Nephron progenitor cell (in vitro differentiated cells): ENCODE measurements at places on chromosomes 3 and 15.

DNA sequence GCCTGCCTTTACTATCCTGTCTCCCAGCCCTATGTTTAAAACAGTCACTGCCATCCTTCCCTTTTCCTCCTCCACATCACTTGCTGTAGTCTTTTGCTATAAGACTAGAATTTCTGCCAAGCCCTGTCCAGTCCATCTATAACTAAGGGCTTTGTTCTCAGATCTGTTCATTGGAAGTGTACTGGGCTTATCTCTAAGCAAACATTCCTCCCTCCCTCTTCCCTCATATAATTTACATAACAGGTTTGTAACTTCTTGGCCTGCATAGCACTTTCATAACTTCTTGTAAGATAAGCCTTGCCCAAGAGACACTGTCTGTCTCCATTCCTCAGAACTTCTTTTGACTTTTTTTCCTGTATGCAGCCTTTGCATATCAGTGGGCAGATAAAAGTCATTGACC lies 16.7 kb downstream of the TPRG1 start:
- DNase-seq = no peak

GRCh38 chr3:119494597-119494996 lies 3.8 kb upstream of the TIMMDC1 start:
- no peak for DNase-seq

GRCh38 chr3:184154885-184155643 lies at the start of gene DVL3:
DVL3 (plus strand) TSS chr3:184155377; CDS start chr3:184155636, 259 bp downstream.
- peak; percentile 77 for DNase-seq

- no peak for DNase-seq
Observed at GRCh38 chr3:169356284-169356955, 307.1 kb downstream of the MECOM start.

- DNase-seq = no peak
Observed at GRCh38 chr3:155742349-155742965, 2.4 kb downstream of the PLCH1 start.

DNA sequence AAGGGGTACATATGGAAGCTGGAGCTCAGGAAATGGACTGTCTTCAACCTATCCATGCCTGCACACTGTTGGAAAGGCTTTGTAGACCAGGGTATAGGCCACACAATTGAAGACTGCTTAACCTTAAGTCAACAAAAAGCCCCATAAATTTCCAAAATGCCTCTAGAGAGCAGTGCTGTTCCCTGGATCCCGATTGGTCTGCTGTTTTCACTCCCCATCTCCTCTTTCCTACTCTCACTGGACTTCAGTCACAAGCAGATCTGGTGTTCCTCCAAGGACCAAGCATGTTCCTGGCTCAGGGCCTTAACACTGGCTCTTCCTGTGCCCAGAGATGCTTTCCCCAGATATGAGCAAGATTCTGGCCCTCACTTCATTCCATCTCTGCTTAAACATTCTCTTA lies 22.8 kb upstream of the LRRC34 start:
- no peak for DNase-seq

GRCh38 chr15:96121086-96121920 lies 209.2 kb upstream of the NR2F2 start:
- no peak for DNase-seq

DNA sequence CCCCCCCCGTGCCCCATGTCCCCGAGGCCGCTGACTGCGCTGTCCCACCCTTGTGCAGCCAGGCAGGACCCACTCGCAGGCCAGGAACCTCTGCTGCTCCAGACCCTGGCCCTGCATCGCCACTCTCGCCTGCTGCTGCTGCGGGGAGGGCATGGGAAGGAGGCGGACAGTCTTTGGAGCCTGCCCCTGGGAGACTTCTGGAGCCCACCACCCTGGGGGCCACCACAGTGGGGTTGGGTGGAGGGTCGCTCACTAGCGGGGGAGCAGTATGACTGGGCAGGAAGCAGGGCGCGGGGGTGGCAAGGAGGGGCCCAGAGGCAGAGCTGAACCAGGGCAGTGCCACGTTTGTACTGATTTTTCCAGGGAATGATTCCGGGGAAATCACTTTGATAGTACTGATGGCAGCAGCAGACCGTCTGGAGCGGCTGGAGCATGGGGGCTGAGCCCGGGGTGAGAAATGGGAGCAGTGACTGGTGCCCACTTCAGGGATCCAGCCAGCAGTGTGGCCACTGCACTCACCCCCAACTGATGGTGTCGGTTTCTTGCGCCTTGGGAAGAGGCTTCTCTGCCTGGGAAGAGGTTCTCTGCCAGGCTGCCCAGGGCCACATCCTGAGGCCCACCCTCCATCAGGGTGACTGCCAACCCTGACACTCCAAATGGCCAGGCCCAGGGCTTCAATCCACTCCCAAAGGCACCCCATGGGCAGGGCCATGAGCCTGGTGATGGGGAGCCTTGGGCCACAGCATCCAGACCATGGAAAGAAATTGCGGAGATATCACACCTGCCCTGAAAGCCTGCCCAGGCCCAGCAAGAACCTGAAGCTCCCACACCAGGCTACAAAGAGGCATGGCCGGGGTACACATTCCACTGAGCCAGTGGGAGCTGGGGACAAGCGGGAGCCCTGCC lies 53.7 kb downstream of the LSAMP start:
- no peak for DNase-seq

- no peak for DNase-seq
Observed at GRCh38 chr3:134625462-134625861, 25.4 kb downstream of the KY start.
